Calu3 (cell line): ENCODE measurements at places on chromosomes 12 and 14. TPM values are rescaled to one million over a fixed set of nuclear protein-coding genes. Genes with fewer than 3 reads are reported as not detected.

OR4K1 gene
- total RNA-seq = not detected in 2 replicates

PLBD2 gene
- total RNA-seq = 31.5 and 36.4 TPM in 2 replicates

HEBP1 gene
- 10.6 and 10.9 TPM in 2 replicates for total RNA-seq

KCNH5 gene
- not detected in 2 replicates for total RNA-seq

ZFHX2 gene
- total RNA-seq = 3.7 TPM in 2 replicates

PPM1H gene
- 36.7 and 39.1 TPM in 2 replicates for total RNA-seq
